ENCODE measurements at places on chromosomes 6 and 20. TPM values are rescaled to one million over a fixed set of nuclear protein-coding genes. Genes with fewer than 3 reads are reported as not detected.

OPRL1 gene
- total RNA-seq: 2.6 TPM

GRCh38 chr6:142906945-142907470 is 38.0 kb downstream of the HIVEP2 start:
- no peaks in the 10 kb centered on the region for H3K36me3 ChIP-seq
- no peaks in the 10 kb centered on the region for H3K27me3 ChIP-seq
- no peak for DNase-seq
- H3K4me1 ChIP-seq: peaks cover 9% of the 10 kb centered on the region

RIPOR2 gene
- total RNA-seq: 0.51 TPM

GRCh38 chr6:133855991-133856370 is 32.9 kb upstream of the TCF21 start:
- no peaks in the 10 kb centered on the region for H3K36me3 ChIP-seq
- no peaks in the 10 kb centered on the region for H3K27me3 ChIP-seq
- DNase-seq: no peak
- H3K27ac ChIP-seq: no peak overlapping the region

DNA sequence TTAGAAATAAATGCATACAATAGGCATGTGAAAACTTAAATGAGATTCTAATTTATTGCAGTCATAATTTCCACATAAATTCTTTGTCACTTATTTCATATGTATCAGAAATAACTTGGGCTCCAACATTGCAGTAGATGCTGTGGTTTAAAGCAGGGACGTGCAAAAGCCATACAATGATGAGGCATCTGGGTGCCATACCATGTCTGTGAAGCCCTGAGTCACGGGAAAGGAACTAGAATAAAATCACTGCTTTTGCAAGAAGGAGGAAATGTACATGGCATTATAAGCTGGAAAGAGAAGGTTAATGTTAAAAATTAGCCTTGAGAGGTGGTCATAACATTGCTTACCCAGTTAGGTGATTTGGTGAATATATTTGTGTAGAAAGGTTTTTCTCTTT is 180.4 kb downstream of the SASH1 start:
- no peaks in the 10 kb centered on the region for H3K27me3 ChIP-seq
- peak; percentile 90 for DNase-seq
- H3K36me3 ChIP-seq: peaks cover 9% of the 10 kb centered on the region
- peak overlapping the region; percentile 59 for H3K27ac ChIP-seq
- no peak overlapping the region for H3K4me3 ChIP-seq

LBP gene
- under 0.01 TPM for total RNA-seq

DNA sequence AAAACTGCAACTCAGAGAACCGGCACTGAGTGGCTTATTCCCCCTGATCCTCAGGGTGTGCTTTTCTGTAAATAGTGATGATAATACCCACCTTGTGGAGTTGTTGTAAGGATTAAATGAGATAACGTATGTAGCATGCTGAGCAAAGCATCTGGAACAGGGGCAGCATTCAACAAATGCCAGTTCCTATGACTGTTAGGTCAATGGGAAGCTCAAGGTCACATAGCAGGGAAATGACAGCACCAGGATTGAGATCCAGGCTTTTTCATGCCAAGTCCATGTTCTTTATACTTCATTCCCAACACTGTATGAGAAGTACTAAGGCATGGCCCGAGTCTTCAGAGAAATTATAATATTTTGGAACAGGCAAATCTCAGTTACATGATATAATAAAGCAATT is 5.1 kb downstream of the RCAN2 start:
- peaks cover 11% of the 10 kb centered on the region for H3K27me3 ChIP-seq
- H3K4me3 ChIP-seq: no peak overlapping the region
- no peak overlapping the region for H3K27ac ChIP-seq
- H3K4me1 ChIP-seq: no peaks in the 10 kb centered on the region

DNA sequence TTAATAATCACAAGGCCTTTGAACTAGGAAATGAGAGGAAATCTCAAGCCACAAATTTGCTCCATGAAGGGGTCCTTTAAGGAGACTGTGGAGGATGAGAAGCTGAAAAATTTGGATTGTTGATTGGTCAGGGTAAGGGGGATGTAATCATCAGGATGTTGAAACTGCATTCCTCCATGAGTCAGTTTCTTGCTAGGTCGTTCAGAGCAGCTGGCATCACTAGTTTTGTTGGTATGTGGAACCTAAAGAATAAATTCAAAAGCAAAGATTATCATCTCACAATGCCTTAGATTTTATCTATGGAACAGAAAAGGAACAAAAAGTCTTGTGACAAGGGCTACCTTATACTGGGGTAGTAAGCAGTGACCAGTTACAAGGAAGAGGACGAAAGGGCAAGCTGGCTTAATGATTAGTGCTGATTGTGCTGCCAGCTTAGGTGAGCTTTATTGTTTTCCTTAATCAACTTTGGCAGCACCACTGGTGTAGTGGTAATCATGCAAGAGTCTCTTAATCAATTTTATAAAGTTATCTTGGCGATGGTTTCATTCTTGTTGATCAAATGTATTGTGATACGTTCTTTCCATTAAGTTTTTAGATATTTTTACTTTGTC is 36.6 kb downstream of the CRISP2 start:
- H3K27me3 ChIP-seq: no peaks in the 10 kb centered on the region
- DNase-seq: peak; percentile 14
- no peak overlapping the region for H3K27ac ChIP-seq
- no peaks in the 10 kb centered on the region for H3K4me1 ChIP-seq
- no peak overlapping the region for H3K4me3 ChIP-seq
- H3K36me3 ChIP-seq: no peaks in the 10 kb centered on the region

POLR1C gene
- total RNA-seq: 27.4 TPM

DNA sequence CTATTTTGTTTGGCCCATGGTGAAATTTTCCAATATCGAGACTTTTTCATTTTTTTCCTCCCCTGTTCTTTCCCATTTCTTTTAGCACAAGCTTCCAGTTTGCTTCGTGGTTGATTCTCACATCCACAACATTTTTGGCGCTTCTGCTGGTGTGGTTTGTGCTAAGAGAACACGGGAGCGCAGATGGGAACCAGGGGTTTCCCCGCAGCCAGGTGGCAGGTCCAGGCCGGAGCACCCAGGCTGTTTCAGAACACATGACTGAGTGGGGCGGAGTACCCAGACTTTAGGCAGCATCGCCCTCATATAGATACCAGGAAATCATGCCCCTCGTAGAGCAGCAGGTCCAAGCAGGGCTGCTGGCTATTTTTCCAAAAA is 58.0 kb downstream of the SYTL3 start:
- DNase-seq: peak; percentile 28
- H3K4me3 ChIP-seq: peak overlapping the region; percentile 26
- H3K4me1 ChIP-seq: peaks cover 8% of the 10 kb centered on the region
- no peaks in the 10 kb centered on the region for H3K27me3 ChIP-seq
- H3K27ac ChIP-seq: no peak overlapping the region
- H3K36me3 ChIP-seq: no peaks in the 10 kb centered on the region

DNA sequence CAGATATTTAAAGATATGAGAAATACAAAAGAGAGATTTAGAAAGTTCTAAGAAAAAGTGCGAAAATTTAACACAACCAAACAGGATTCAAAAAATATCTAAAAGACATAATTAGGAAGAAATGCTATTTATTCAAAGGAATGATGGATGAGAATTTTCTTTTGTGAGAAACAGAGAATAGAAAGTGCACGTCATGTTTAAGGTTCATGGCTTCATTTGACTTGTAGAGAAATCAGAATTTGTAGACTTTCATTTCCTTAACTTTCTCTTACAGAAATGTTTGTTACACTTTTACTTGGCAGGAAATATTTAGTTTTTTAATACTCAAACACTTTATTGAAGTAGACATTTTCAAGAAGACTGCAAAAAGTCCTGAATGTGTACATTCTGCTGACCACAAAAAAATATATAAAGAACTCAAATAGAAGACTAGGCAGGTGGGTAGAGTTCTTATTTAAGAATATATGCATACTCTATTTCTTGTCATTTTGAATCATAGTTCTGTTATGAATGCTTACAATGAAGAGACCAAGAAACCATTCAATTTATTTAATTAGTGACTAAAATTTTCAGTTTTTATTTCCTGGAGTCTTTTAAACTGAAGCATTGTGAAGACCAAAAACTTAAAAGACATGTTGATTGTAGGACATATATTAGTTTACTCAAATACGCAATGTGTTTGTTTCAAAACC is 710.5 kb upstream of the HS3ST5 start:
- no peak overlapping the region for H3K4me3 ChIP-seq
- H3K27ac ChIP-seq: no peak overlapping the region
- DNase-seq: no peak
- H3K27me3 ChIP-seq: no peaks in the 10 kb centered on the region
- no peaks in the 10 kb centered on the region for H3K4me1 ChIP-seq
- no peaks in the 10 kb centered on the region for H3K36me3 ChIP-seq

GRCh38 chr20:18057101-18057993 is at the start of gene OVOL2:
TSS of gene OVOL2 (minus strand) at chr20:18057916. CDS start at chr20:18057634, 282 bp downstream.
- H3K4me1 ChIP-seq: no peaks in the 10 kb centered on the region
- H3K27ac ChIP-seq: no peak within 1 kb of the TSS
- H3K27me3 ChIP-seq: peaks cover 50% of the 10 kb centered on the region
- H3K4me3 ChIP-seq: no peak within 1 kb of the TSS
- H3K36me3 ChIP-seq: no peaks in the 10 kb centered on the region

- DNase-seq: no peak
- H3K27me3 ChIP-seq: peaks cover 78% of the 10 kb centered on the region
- no peak overlapping the region for H3K4me3 ChIP-seq
- no peak overlapping the region for H3K27ac ChIP-seq
These were observed 1.2 kb downstream of the NKX2-2 start for GRCh38 chr20:21512634-21513180.

DNA sequence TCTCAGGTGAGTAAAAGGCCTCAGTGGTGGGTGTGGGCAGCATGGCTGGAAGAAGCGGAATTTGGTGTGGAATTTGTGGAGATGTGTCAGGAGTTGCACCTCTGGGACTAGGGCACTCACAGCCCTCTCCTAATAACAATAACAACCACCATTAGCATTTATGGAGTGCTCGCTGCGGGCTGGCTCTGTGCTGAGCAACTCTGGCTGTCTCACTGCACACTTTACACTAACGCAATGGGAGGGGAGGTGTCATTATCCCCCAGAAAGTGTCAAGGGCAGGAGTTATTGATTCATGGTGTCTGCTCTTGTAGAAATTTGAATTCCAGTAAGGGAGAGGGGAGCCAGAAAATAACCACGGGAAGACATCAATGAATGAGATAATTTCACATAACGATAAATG is 22.7 kb upstream of the SCRT2 start:
- no peaks in the 10 kb centered on the region for H3K27me3 ChIP-seq
- H3K36me3 ChIP-seq: no peaks in the 10 kb centered on the region
- DNase-seq: no peak
- H3K4me1 ChIP-seq: no peaks in the 10 kb centered on the region
- no peak overlapping the region for H3K27ac ChIP-seq

DNA sequence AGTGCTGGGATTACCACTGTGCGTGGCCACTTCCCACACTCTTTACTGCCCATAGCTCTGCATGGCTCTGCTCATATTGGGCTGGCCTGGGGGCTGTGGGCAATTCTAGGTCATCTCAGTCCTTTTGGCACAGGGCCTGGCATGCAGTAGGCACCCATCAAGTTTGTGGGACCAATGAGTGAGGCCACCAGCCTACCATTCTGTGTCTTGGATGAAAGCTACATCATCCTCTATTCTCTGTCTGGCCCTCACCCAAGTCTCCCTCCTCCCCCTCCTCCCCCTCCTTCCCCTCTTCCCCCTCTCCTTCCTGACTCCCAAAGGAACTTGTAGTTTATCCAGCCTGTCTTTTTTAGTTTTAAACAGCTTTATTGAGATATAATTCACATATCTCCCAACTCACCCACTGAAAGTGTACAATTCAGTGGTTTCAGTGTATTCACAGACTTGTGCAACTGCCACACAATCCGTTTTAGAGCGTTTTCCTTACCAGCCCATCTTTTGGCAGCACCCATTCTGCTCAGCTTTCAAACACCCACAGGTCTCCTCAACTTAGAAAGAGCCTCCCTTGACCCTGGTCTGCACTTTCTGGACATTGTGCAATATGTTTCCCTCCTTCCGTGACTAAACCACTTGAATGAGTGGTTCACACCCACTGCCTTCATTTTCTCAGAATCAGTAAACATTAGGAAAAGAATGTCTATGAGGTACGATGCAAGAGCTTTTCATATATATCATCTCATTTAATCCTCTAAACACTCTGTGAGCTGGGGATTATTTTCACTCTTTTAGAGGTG is 21.5 kb upstream of the MRPS18A start:
- H3K4me1 ChIP-seq: peaks cover 20% of the 10 kb centered on the region
- no peaks in the 10 kb centered on the region for H3K36me3 ChIP-seq
- H3K27ac ChIP-seq: no peak overlapping the region
- no peak overlapping the region for H3K4me3 ChIP-seq

GRCh38 chr20:60117065-60117464 is 158.8 kb downstream of the CDH26 start:
- no peak for DNase-seq
- H3K27ac ChIP-seq: no peak overlapping the region
- H3K27me3 ChIP-seq: no peaks in the 10 kb centered on the region
- no peaks in the 10 kb centered on the region for H3K4me1 ChIP-seq

DNA sequence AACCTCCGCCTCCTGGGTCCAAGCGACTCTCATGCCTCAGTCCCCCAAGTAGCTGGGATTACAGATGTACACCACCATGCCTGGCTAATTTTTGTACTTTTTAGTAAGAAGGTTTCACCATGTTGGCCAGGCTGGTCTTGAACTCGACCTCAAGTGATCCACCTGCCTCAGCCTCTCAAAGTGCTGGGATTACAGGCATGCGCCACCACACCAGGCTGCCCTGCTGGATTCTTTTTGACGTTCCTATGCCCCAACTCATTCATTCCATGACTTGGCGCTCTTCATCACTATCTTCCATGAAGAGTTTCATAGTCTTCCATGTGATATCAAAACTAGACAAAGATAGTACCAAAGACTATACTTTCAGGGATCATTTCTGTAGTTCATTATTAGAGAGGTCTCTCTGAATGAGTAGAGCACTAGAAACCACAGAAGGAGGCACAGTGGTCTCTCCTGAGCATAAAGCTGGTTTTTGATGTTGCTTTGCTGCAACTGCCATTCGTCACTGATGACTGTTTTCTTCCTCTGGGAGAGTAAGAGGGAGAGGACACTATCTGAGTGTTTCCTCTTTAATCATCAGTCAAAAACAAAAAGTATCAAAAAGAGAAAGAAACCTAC is 23.5 kb downstream of the DNAAF9 start:
- no peak overlapping the region for H3K4me3 ChIP-seq
- H3K4me1 ChIP-seq: no peaks in the 10 kb centered on the region
- no peak overlapping the region for H3K27ac ChIP-seq
- H3K27me3 ChIP-seq: no peaks in the 10 kb centered on the region

- no peaks in the 10 kb centered on the region for H3K4me1 ChIP-seq
- no peaks in the 10 kb centered on the region for H3K36me3 ChIP-seq
- no peak overlapping the region for H3K27ac ChIP-seq
- H3K4me3 ChIP-seq: no peak overlapping the region
These were observed 54.3 kb downstream of the SERAC1 start for GRCh38 chr6:158113802-158114201.

GRCh38 chr6:110557199-110557598 is 80.8 kb upstream of the SLC22A16 start:
- DNase-seq: no peak
- no peaks in the 10 kb centered on the region for H3K4me1 ChIP-seq
- no peaks in the 10 kb centered on the region for H3K36me3 ChIP-seq
- H3K27ac ChIP-seq: no peak overlapping the region
- no peaks in the 10 kb centered on the region for H3K27me3 ChIP-seq
- no peak overlapping the region for H3K4me3 ChIP-seq

DNA sequence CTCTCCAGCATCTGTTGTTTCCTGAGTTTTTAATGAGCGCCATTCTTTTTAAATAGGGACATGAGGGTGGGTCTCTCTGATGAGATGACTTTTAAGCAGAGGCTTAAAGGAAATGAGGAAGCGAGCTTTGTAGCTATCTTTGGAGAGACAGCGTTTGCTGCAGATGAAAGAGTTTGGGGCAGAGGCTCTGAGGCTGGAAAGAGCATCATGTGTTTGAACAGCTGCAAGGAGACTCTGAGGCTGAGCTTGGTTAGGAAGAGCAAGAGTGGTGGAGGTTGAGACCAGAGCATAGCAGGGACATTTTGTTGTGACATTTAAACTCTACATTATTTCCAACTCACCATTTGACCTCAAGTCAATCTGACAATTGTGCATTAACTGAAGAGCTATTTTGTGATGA is 38.3 kb upstream of the TMX4 start:
- no peaks in the 10 kb centered on the region for H3K36me3 ChIP-seq
- H3K4me3 ChIP-seq: no peak overlapping the region
- no peaks in the 10 kb centered on the region for H3K27me3 ChIP-seq

Measured in fibroblast of lung (primary cell).